ENCODE measurements at places on chromosomes 4 and X.

GRCh38 chr4:112517911-112518310, 1.9 kb upstream of the NEUROG2 start:
- no peak for DNase-seq

DNA sequence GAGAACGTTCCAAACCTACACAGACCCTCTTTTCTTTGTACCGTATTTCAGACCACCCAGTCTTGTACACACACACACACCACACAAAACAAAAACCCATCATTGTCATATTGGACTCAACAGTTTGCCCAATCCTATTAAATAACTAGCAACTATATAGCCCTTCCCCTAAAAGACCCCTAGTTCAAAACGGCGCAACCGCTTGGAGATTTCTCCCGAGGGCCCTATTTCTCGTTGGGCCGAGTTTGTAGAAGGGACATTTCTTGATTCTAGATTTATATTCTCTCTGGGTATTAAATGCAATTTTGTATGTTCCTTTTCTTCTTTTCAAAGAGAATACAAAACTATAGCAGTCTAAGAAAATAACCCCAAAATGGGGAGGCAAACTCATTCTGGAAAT, 547 bp upstream of the PDGFRA start:
- no peak for DNase-seq

DNA sequence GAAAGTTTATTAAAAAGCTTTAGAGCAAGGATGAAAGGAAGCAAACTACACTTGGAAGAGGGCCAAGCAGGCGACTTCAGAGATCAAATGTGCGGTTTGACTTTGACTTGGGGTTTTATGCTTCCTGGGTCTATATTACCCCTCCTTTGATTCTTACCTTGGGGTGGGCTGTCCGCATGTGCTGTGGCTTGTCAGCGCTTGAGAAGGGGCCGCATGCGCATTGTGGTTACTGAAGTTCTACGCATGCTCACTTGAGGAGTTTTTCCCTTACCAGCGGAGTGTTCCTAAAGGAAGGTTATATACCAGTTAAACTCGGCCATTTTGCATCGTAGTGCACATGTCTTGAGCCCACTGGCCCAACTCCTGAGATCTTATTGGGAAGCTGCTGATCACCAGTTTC, 9.9 kb downstream of the ZNF157 start:
- peak; percentile 55 for DNase-seq

GRCh38 chrX:38402118-38402517, 49.7 kb downstream of the OTC start:
- no peak for DNase-seq

- DNase-seq = peak; percentile 16
Observed at GRCh38 chr4:112003231-112003907, 141.9 kb upstream of the FAM241A start.

GRCh38 chr4:48027653-48028052, 11.1 kb downstream of the NIPAL1 start:
- DNase-seq = no peak

GRCh38 chr4:89753601-89754066, 83.3 kb downstream of the SNCA start:
- DNase-seq = peak; percentile 96

DNA sequence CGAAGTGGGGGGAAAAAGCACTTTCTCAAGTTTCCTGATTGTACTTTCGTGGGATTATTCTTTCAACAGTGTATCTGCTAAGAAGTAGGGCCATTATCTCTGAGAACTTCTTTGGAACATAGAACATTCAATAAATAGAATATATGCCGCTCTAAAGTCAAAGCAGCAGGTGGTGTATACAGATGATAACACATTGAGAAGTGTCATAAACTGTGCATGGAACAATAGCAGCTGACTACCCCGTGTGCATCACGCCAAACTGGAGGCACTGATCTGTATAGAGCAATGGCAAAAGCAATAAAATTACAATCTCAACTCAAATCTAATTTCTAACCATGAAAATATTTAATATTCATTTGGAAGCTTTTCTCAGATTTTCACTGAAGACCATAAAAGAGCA, 175.3 kb downstream of the DCTD start:
- no peak for DNase-seq

- DNase-seq = no peak
Observed at GRCh38 chr4:138912704-138913340, 102.8 kb upstream of the NOCT start.

Data from fibroblast of skin of scalp (primary cell).